ENCODE measurements at places on chromosomes 11 and 22. TPM values are rescaled to one million over a fixed set of nuclear protein-coding genes. Genes with fewer than 3 reads are reported as not detected.

Gene SYCE3
- not detected for total RNA-seq

Gene RAB36
- total RNA-seq, result 6.4 TPM

GRCh38 chr11:69524291-69524882 is 42.9 kb downstream of the LINC01488 start:
- peaks cover 3% of the 10 kb centered on the region for H3K27me3 ChIP-seq
- H3K36me3 ChIP-seq, result no peaks in the 10 kb centered on the region

DNA sequence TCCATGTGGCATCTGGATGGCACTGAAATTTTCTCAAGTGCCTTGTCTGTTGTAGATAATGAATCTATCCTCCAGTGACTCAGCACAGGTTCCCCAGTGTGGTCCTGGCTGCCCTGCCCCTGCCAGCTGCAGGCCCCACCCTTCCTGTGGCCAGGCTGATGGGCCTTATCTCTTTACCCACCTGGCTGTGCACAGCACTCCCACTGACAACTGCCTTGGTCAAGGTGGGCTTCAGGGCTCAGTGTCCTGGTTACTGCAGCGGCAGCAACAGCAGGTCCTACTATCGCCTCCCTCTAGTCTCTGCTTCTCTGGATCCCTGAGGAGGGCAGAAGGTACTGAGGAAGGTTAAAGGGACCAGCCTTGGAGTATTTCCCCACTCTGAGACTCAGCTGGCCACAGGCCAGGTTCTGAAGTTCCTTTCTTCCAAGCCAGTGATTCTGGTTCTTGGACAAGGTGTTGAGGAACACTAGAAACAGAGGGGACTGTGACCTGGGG is 3.1 kb downstream of the HMBS start:
- H3K27ac ChIP-seq, result no peak overlapping the region
- H3K27me3 ChIP-seq, result no peaks in the 10 kb centered on the region
- H3K4me3 ChIP-seq, result no peak overlapping the region

Gene ZP1
- total RNA-seq, result 0.31 TPM

GRCh38 chr22:49576241-49577141 is 251.2 kb downstream of the BRD1 start:
- H3K27ac ChIP-seq, result no peak overlapping the region
- H3K4me1 ChIP-seq, result no peaks in the 10 kb centered on the region
- no peak for DNase-seq
- H3K4me3 ChIP-seq, result no peak overlapping the region

DNA sequence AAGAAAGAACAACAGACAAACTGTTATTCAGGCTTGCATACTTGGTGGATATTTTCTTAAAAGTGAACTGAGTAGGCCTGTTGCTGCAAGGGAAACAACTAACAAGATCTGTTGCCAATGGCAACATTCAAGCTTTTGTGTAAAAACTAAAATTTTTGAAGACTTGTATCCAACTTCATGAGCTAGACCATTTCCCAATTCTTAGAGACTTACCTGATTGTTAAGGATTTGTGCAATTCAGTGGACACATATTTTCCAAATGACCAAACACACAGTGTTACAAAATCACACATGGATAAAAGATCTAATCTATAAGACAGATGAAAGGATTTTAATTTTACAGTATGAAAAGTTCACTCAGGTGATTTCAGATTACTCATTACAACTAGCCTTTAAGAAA is 564.1 kb downstream of the CNTN5 start:
- no peaks in the 10 kb centered on the region for H3K27me3 ChIP-seq
- peaks cover 8% of the 10 kb centered on the region for H3K36me3 ChIP-seq
- no peak for DNase-seq
- H3K27ac ChIP-seq, result no peak overlapping the region
- H3K4me3 ChIP-seq, result no peak overlapping the region

- peaks cover 34% of the 10 kb centered on the region for H3K4me1 ChIP-seq
- no peak overlapping the region for H3K4me3 ChIP-seq
- no peak for DNase-seq
- no peaks in the 10 kb centered on the region for H3K36me3 ChIP-seq
These were observed 116.9 kb downstream of the SOX6 start for GRCh38 chr11:16239141-16240105.

DNA sequence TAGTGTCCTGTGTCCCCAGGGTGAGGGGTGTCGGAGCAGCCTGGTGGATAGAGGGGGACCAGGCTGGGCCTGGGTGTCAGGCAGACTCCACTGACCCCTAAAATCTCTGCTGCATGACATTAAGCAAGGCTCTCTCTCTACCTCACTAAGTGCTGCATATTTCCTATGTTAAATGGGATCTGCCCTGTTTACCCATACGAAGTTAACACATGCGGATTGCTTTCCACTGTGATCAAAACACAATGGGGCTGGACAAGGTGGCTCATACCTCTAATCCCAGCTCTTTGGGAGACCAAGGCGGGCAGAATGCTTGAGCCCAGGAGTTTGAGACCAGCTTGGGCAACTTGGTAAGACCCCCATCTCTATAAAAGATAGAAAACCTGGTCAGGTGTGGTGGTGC is 426.2 kb downstream of the MIAT start:
- no peak overlapping the region for H3K4me3 ChIP-seq
- H3K36me3 ChIP-seq, result no peaks in the 10 kb centered on the region
- H3K27me3 ChIP-seq, result peaks cover 42% of the 10 kb centered on the region
- no peak overlapping the region for H3K27ac ChIP-seq

GRCh38 chr22:41280065-41280464 is 5.9 kb downstream of the RANGAP1 start:
- no peaks in the 10 kb centered on the region for H3K27me3 ChIP-seq
- no peak for DNase-seq
- H3K4me3 ChIP-seq, result no peak overlapping the region

Gene LARGE2
- 5.2 TPM for total RNA-seq

Gene IRAG1
- 13.1 TPM for total RNA-seq

Gene LRRN4CL
- total RNA-seq, result 1.6 TPM

Gene MOGAT2
- total RNA-seq, result not detected

DNA sequence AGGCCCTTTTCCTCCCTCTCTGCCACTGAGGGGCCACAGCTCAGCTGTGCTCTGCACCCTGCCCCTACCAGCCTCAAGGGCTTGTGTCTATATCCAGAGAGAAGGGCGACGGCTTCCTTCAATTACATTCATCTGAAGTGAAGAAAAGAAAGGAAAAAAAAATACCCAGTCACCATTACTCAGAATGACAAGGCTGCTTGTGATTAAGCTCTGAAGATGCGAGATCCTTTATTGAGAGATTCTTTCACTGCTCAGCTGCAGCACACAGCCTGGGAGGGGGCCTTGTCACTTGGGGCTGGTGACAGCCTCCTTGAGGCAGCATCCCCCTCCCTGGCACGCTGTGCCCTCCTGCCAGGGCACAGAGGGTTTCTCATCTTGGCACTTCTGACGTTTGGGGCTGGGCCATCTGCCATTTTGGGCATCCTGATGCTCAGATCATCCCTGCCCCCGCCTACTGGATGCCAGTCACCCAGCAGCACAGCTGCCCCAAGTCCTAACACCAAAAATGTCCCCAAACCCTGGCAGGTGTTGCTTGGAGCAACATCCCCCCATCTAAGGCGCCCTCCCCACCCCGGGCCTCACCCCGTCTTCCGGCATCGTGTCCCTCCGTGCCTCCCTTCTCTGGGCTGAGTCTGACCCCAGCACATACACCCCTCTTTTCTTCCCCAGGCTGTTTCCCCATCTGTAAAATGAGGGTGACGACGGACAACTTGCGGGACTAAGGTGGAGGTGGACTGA is 1394.7 kb downstream of the BRD1 start:
- peaks cover 19% of the 10 kb centered on the region for H3K4me1 ChIP-seq
- no peak overlapping the region for H3K27ac ChIP-seq
- H3K27me3 ChIP-seq, result peaks cover 20% of the 10 kb centered on the region
- H3K36me3 ChIP-seq, result no peaks in the 10 kb centered on the region
- DNase-seq, result no peak

Gene SAA2
- total RNA-seq, result not detected

- peaks cover 6% of the 10 kb centered on the region for H3K4me1 ChIP-seq
- DNase-seq, result no peak
- no peaks in the 10 kb centered on the region for H3K27me3 ChIP-seq
- no peak overlapping the region for H3K27ac ChIP-seq
- H3K4me3 ChIP-seq, result no peak overlapping the region
These were observed 12.7 kb upstream of the CNTF start for GRCh38 chr11:58609723-58610122.

Gene MYRF
- total RNA-seq, result 428 TPM

GRCh38 chr22:27416511-27417420 is 384.8 kb downstream of the MN1 start:
- H3K36me3 ChIP-seq, result no peaks in the 10 kb centered on the region
- H3K27me3 ChIP-seq, result peaks cover 3% of the 10 kb centered on the region
- no peak overlapping the region for H3K4me3 ChIP-seq

GRCh38 chr11:120073196-120073595 is 64.7 kb downstream of the TRIM29 start:
- H3K4me1 ChIP-seq, result peaks cover 24% of the 10 kb centered on the region
- no peak overlapping the region for H3K27ac ChIP-seq
- DNase-seq, result no peak
- no peaks in the 10 kb centered on the region for H3K36me3 ChIP-seq

- H3K27me3 ChIP-seq, result no peaks in the 10 kb centered on the region
- H3K27ac ChIP-seq, result no peak overlapping the region
- no peak for DNase-seq
- no peak overlapping the region for H3K4me3 ChIP-seq
These were observed 14.3 kb downstream of the ATP5MG start for GRCh38 chr11:118415739-118416068.

DNA sequence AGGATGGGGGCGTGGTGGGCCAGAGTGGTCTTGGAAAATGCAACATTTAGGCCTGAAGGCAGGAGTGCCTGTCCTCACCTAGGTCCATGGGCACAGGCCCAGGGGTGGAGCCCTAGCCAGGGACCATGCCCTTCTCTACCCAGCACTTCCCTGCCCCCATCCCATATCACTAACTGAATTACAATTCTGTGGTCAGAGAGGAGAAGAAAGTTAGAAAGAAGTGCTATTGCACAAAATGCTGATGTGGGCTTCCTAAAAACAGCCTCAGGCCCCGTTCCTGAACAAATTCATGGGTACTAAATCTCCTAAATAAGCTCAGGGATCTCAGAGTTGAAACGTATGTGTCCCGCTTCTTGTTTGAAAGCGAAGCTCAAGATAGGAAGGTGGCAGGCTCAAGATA is 3.5 kb upstream of the ASRGL1 start:
- H3K4me1 ChIP-seq, result peaks cover 6% of the 10 kb centered on the region
- DNase-seq, result no peak
- no peak overlapping the region for H3K4me3 ChIP-seq
- peaks cover 76% of the 10 kb centered on the region for H3K27me3 ChIP-seq

GRCh38 chr11:16341853-16342252 is 14.5 kb downstream of the SOX6 start:
- DNase-seq, result no peak
- H3K4me1 ChIP-seq, result peaks cover 28% of the 10 kb centered on the region
- H3K27me3 ChIP-seq, result no peaks in the 10 kb centered on the region
- no peak overlapping the region for H3K27ac ChIP-seq
- no peaks in the 10 kb centered on the region for H3K36me3 ChIP-seq
- no peak overlapping the region for H3K4me3 ChIP-seq

DNA sequence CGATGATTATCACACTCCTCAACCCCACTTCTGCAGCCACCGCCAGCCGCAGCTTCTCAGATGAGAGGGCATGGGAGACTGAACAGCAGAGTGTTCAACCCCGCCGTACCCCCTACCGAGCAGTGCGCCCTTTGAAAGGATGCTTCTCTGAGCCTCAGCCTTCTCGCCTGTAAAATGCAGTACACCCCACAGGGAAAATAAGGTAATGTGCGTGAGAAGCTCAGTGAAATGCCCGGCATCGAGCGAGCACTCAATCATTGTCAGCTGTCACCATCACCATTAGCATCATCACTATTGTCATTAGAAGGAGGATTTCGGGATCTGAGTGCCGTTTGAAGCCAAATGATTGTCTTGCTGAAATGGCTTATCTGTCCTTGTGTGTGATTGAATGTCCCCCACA is 13.6 kb downstream of the TRIM29 start:
- peaks cover 33% of the 10 kb centered on the region for H3K27me3 ChIP-seq
- no peak overlapping the region for H3K27ac ChIP-seq
- H3K4me3 ChIP-seq, result no peak overlapping the region
- DNase-seq, result no peak
- peaks cover 22% of the 10 kb centered on the region for H3K4me1 ChIP-seq
- H3K36me3 ChIP-seq, result no peaks in the 10 kb centered on the region

GRCh38 chr11:122202951-122203456 is 87.0 kb upstream of the BLID start:
- DNase-seq, result peak; percentile 42
- peaks cover 43% of the 10 kb centered on the region for H3K4me1 ChIP-seq
- H3K27me3 ChIP-seq, result no peaks in the 10 kb centered on the region
- peak overlapping the region; percentile 63 for H3K4me3 ChIP-seq
- H3K36me3 ChIP-seq, result no peaks in the 10 kb centered on the region

DNA sequence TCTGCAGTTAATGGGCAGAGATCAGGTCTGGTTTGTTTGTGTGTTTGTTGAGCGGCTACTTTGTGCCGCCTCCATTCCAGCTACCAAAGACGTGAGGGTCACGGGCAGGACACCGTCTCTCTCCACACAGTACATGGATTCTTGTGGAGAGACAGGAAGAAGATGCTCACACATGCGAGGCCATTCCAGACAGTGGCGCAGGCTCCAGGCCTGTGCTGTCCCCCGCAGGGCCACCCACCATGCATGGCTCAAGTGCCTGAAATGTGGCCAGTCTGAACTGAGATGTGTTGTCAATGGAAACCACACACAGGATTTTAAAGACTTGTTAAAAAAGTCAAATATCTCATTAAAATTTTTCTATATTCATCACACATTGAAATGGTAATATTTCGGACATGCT is 848.3 kb downstream of the TBC1D22A start:
- no peak overlapping the region for H3K27ac ChIP-seq
- no peak for DNase-seq
- no peak overlapping the region for H3K4me3 ChIP-seq
- H3K36me3 ChIP-seq, result no peaks in the 10 kb centered on the region

Gene OR4D5
- total RNA-seq, result not detected

- H3K27ac ChIP-seq, result no peak overlapping the region
- H3K36me3 ChIP-seq, result peaks cover 4% of the 10 kb centered on the region
- peaks cover 4% of the 10 kb centered on the region for H3K4me1 ChIP-seq
- no peaks in the 10 kb centered on the region for H3K27me3 ChIP-seq
These were observed 15.1 kb downstream of the STX3 start for GRCh38 chr11:59770319-59770718.

GRCh38 chr11:97349201-97349600 is 959.4 kb downstream of the JRKL start:
- H3K4me3 ChIP-seq, result no peak overlapping the region
- H3K36me3 ChIP-seq, result peaks cover 10% of the 10 kb centered on the region
- peaks cover 7% of the 10 kb centered on the region for H3K27me3 ChIP-seq
- H3K27ac ChIP-seq, result no peak overlapping the region
- H3K4me1 ChIP-seq, result peaks cover 28% of the 10 kb centered on the region

DNA sequence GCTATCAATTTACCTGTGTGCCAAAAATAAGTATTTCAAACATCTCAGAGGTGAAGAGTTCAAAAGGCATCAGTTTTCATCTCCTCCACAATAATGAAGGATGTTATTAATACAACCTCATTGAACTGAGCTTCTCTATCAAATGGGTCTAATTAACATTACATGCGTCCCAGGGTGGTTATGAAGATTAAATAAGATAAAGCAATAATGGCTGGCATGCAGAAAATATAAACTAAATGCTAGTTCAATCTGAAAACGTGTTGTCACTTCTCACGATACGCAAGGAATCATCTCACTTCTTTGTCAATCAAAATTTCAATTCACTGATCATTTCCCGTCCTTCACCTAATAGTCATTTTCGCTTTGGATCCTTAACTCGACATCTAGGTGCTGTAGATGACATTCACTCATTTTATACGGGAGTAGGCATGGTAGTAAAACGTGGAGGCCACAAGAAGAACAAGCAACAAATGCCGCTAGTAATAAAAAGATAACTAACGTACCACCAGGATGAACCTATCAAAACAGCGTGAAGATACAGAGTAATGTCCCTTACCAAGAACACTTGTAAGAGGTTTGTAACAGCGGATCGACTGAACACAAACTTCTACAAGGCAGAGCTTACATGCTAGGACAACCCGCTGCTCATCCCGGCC is 918 bp downstream of the CHORDC1 start:
- peaks cover 37% of the 10 kb centered on the region for H3K4me1 ChIP-seq
- DNase-seq, result no peak
- H3K4me3 ChIP-seq, result peak overlapping the region; percentile 97
- H3K27ac ChIP-seq, result peak overlapping the region; percentile 97
- H3K27me3 ChIP-seq, result no peaks in the 10 kb centered on the region
- peaks cover 7% of the 10 kb centered on the region for H3K36me3 ChIP-seq

All from mesothelial cell of epicardium (in vitro differentiated cells).